Stimulated activated CD4-positive, alpha-beta T cell treated with anti-CD3 and anti-CD28 coated beads, Interleukin-1b, Interleukin-23, amount 100 ng/mL, for 1 hour (primary cell): ENCODE measurements at places on chromosomes 5 and 9.

DNA sequence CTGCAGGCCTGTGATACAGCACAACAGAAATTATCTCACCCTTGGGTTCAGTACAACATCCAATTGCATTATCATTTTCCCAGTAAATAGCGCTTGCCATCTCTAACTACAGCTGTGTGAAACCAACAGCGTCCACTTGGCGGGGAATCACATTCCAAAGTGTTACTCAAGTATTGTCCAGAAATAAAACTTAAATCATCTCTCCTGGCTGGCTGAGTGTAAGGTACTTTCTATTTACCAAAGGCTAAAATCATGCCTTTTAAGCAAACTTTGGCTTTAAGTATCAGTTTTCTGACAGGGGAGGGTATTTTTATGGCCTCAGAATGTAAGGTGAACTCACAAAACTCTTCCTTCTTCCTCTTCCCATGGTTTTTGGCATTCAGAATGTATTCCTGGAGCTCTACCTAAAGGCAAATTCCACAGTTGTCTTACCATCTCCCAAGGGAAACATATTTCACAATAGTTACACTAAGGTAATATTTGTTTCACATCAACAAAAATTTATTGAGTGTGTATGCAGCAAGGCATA, 205.6 kb upstream of the MPDZ start:
- no peak for DNase-seq

DNA sequence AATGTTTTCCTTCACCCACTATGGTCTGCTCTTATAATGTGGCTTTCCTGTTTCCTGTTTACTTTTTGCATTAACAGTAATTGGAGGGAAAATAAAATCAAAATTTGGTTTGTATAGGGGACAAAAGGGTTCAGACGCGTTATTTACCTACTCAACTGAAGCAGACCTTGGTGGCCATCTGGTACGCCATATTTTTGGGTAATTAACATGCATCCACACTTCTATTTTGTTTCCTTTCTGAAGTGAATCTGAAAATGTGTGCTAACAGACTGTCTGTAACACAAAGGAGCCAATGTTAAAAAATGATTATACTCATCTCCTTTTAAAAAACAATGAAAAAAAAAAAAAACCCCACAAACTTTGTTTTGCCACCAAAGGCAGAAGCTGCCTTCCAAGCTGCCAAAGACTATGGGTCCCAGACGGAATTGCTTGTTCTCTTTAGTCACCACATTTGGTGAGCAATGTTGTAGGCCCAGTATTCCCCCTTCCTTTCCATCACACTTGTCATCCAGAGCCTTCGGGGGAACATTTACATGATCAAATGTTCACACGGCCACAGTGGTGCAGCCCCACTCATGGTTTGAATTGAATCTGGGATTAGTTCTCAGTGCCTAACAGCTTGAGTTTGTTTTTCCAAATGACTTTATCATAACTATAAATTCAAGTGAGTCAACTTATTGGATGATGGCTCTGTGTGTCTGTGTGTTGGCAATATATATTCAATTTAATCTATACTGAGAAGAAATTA, 323.7 kb upstream of the CD180 start:
- DNase-seq: no peak

DNA sequence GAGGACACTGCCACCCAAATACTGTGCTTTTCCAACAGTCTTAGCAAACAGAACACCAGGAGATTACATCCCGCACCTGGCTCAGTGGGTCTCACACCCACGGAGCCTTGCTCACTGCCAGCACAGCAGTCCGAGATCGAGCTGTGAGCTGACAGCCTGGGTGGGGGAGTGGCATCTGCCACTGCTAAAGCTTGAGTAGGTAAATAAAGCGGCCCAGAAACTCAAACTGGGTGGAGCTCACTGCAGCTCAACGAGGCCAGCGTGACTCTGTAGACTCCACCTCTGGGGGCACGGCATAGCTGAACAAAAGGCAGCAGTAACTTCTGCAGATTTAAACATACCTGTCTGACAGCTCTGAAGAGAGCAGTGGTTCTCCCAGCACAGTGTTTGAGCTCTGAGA, 28.8 kb downstream of the EPB41L4A start:
- no peak for DNase-seq

DNA sequence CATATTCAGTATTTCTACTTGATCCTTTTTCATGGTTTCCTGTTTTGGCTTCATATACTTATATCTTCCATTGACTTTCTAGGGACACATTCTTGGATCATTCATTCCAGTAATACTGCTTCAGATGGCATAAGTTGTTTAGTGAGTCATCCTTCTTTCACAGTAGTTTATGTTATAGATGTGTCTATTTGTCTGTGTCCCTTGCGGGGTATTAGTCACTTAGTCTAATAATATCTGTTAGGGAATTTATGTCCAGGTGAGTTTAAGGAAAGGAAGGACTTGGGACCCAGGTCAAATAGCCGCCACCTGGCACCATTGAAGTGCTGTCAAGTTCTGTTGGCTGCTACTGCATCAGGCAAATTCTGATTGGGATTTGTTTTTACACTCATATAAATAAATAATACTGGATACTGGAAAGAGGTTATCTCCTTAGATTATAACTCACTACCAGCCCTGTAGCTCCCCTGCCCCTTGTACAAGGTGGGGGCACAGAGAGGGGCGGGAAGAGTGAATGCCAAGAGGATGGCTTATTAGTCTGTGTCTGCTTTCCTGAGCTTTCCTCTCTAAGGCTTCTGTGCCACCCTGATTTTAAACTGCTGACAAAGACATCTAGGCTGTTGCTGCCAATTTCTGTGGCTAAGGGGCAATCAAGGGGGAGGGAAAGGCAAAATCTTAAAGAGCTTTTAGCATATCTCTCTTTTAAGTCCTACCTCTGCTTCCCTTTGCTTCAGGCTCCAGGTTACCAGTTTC, 64.9 kb downstream of the CDC42SE2 start:
- no peak for DNase-seq

GRCh38 chr9:121645003-121645402, 6.4 kb upstream of the DAB2IP start:
- no peak for DNase-seq

- no peak for DNase-seq
These were observed 426.2 kb upstream of the BRINP1 start for GRCh38 chr9:119795395-119795794.

GRCh38 chr5:37685816-37686215, 154.0 kb downstream of the GDNF start:
- DNase-seq: no peak

GRCh38 chr9:19409401-19410194, 789 bp downstream of the ACER2 start:
- no peak for DNase-seq

- DNase-seq: no peak
These were observed 344.2 kb upstream of the SLC30A5 start for GRCh38 chr5:68749631-68750030.

DNA sequence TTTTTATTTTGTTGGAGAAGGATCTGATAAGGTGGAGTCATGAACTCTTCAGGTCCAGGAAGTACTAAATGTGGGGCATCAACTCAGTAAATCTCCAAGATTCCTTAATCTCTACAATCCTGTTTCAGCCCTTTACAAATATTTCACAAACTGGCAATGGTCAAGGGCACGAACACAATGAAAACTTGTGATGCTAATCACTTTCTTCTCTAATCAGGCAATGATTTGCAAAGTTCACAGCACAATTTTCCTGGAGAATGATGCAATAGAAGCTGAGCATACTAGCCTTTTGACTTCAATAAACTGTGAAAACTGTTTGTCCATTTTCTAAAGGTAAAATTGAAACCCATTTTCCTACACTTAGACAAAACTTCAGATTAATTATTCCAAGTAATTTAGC, 16.9 kb downstream of the GDF9 start:
- DNase-seq: no peak

- no peak for DNase-seq
These were observed 68.2 kb upstream of the RAD23B start for GRCh38 chr9:107214915-107215314.

DNA sequence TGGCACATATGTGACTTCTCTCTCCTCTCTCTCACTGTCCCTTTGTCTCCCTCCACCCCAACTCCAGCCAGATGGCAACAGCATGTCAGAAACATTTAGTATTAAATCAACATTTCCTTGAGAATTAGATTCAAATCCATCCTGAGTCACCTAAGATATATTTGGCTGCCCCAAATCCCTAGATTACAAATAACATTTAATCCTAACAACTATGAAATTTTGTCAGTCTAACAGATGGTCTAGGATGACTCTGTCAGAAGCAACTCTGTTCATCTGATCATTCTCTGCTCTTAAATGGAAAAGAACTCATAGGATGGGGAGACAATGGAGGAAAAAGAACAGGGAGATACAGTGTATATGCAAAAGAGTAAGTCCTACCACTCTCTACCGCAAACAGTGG, 201.2 kb downstream of the TSSK1B start:
- DNase-seq: no peak

- DNase-seq: no peak
These were observed 2.8 kb downstream of the GALNT12 start for GRCh38 chr9:98810102-98810842.

- DNase-seq: no peak
These were observed 7.3 kb downstream of the PCDH1 start for GRCh38 chr5:141870871-141871270.

GRCh38 chr5:156634301-156634700, 215.8 kb upstream of the PPP1R2B start:
- DNase-seq: no peak

DNA sequence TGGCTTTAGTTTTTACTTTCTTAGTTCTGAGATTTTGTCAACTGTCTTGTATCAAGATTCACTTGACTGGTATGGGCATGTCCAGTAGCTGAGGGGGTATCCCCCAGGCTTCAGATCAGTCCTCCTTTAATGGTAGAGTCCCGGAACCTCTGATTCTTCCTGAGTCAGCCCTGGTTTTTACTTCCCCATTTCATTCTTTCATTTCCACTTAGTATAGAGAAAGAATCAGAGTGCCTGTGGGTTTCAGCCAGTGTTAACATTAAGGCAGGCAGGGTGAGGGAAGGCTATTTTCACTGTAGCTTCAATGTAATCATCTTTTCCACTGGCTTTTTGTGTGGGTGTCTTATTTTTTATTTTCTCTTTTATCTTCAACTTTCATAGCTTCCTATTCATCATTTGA, 8.3 kb upstream of the COMMD10 start:
- DNase-seq: no peak

GRCh38 chr9:133484671-133485437, 6.0 kb upstream of the SLC2A6 start:
- DNase-seq: no peak

- DNase-seq: no peak
These were observed 659 bp downstream of the OMD start for GRCh38 chr9:92423612-92424011.

- DNase-seq: no peak
These were observed 229.9 kb upstream of the MAP3K1 start for GRCh38 chr5:56585461-56585860.

DNA sequence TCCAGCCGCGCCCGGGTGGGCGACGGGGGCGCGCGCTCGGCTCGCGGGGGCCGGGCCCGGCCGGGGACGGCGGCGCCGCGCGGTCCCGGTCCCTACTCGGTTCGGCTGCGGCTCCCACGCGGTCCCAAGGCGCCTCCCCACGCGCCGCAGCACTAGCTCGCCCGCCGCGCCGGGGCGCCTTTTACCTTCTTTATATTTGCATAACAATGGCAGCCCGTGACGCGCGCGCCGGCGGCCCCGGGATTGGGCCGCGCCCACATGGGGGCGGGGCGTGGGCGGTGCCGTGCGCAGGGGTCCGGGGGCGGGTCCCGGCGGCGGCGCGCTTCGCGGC, at the start of gene NRARP:
Gene NRARP, minus strand, starts transcription at position 154 of the 331 bp plus-strand sequence. CDS start 343 bp downstream, outside the sequence.
- peak; percentile 79 for DNase-seq

- DNase-seq: no peak
These were observed 416.3 kb downstream of the SPATA31D1 start for GRCh38 chr9:82404881-82405280.

GRCh38 chr5:43227655-43228054, 35.6 kb downstream of the NIM1K start:
- no peak for DNase-seq

DNA sequence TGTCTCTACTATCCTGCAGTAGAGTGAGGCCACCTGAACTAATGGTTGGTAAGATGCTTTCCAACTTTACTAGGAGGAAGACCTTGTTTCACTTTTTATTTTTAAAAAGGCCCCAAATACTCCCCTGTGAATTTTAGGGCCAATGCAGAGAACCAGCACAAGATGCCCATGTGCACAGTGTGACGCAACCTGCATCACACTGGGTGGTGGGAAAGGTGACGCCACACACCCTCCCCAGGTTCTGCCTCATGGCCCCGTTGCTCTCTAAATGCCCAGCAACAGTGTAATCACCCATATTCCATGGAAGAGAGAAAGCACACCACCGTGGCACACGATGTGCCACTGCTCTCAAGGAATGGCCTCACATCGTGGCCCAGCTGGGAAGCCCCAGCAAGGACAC, 6.4 kb downstream of the SURF4 start:
- no peak for DNase-seq

- DNase-seq: no peak
These were observed 93.6 kb upstream of the TNC start for GRCh38 chr9:115211413-115212124.

DNA sequence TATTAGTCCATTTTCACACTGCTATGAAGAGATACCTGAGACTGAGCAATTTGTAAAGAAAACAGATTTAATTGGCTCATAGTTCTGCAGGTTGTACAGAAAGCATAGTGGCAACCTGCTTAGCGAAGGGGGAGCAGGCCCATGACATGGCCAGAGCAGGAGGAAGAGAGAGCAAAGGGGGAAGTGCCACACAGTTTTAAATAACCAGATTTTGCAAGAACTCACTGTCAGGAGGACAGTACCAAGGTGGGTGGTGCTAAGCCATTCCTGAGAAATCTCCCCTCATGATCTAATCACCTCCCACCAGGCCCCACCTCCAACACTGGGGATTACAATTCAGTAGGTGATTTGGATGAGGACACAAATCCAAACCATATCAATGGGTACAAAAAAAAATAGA, 16.8 kb upstream of the PCSK5 start:
- no peak for DNase-seq

- no peak for DNase-seq
These were observed 10.9 kb downstream of the FAT2 start for GRCh38 chr5:151580239-151580638.

- DNase-seq: no peak
These were observed 805.7 kb downstream of the CDH9 start for GRCh38 chr5:26232706-26233105.

- no peak for DNase-seq
These were observed 41.4 kb downstream of the LIFR start for GRCh38 chr5:38515092-38515491.

GRCh38 chr5:170312301-170312595, 14.7 kb upstream of the LCP2 start:
- no peak for DNase-seq

- no peak for DNase-seq
These were observed 37.5 kb downstream of the GSN start for GRCh38 chr9:121305269-121305994.

DNA sequence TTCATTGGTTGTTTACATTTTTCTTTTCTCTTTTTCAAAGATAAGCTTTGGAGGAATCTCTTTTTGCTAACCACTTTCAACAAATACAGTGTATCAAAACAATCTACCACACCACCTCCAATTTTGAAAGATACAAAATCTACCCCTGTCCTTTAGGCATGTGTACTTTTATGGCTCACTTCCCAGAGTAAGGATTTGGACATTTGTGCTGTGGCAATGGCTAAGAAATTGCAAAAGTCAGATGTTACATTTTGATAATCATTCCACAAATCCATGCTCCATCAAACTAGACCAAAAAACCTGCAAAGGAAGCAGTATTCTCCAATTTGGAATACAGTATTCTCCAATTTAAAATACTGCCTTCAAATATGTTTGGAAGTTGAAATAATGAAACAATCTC, 204.9 kb downstream of the MCTP1 start:
- no peak for DNase-seq

GRCh38 chr5:141250576-141250975, 5.4 kb downstream of the PCDHB15 start:
- no peak for DNase-seq
